ENCODE measurements at places on chromosomes 1 and 21. TPM values are rescaled to one million over a fixed set of nuclear protein-coding genes. Genes with fewer than 3 reads are reported as not detected.

The TBX15 gene
- total RNA-seq = 0.09 TPM

DNA sequence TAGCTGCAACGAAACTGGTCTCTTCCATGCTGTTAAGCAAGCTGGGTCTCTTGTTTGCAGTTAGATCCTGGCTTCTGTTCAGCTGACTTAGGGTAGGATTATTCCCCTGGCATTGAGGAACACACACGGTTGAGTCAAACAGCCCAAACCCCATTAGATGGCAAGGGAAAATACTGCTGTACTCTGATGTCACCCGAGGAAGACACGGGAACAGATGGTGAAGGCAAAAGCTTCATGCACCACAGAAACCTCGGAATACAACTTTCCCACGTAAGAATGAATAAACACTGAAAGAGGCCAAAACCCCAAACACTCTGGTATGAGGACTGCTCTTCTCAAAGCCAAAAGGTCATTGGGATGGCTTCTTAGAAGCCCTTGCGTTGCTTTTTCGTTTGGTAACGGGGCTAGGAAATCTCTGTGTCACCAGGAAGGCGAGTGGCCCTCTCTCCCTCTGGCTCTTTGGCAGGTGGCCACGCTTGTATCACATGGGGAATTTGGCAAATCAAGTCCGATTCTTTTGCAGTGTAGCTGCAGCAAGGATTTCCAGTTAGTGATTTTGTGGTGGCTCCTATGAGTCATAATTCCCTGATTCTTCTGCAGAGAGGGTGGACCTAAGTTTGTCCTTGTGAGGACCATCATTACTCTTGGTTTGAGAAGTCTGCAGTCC lies 16.7 kb upstream of the LYST start:
- H3K4me1 ChIP-seq = no peaks in the 10 kb centered on the region
- DNase-seq = no peak

The DNM3 gene
- total RNA-seq = 1.9 TPM

The FCAMR gene
- total RNA-seq = not detected

The PTPN14 gene
- 88.4 TPM for total RNA-seq

GRCh38 chr1:13505020-13505419 lies 8.8 kb downstream of the LRRC38 start:
- H3K27ac ChIP-seq = no peak overlapping the region
- no peak overlapping the region for H3K4me3 ChIP-seq
- H3K4me1 ChIP-seq = peaks cover 23% of the 10 kb centered on the region
- H3K36me3 ChIP-seq = no peaks in the 10 kb centered on the region

DNA sequence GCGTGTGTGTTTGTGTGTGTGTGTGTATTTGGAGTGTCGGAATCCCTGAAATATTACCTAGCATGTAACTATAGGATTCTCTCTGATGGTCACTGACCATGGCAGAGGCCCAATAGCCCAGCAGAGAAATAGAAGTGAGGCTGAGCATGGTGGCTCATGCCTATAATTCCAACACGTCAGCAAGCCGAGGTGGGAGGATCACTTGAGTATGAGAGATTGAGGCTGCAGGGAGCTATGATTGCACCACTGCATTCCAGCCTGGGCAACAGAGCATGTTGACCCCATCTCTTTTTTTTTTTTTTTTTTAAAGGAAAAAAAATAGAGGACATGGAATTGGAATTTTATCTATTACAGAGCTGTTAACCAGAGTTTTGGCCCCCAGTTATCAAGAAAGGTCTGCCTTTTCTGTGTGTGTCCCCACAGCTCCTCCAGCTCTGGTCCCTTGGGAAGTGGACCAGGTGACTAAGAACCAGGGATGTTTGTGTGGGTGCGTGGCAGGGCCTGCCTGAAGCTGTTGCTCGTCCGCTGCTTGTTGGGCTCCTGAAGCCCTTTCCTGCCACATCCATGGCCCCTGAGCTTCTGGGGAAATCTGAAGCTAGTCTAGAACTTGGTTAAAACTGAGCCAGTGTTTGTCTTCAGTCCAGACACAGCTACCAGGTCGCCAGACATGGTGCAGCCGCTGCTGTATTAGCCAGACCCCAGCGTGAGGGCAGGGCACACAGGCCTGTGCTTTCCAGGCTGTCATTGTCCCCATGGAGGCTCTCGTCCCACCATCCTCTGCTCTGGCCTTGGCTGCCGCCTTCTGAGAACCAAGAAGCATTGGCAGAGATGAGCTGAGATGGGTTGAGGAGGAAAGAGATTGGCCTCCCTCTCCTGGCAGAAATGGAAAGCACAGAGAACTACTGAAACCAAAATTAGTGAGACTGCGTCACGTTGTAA lies 25.5 kb downstream of the CAPN9 start:
- no peak overlapping the region for H3K27ac ChIP-seq
- H3K4me1 ChIP-seq = 0 out of 2 replicates have a peak, but pooled peaks cover 2% of the 10 kb centered on the region
- peaks cover 25% of the 10 kb centered on the region for H3K27me3 ChIP-seq
- H3K4me3 ChIP-seq = no peak overlapping the region
- H3K36me3 ChIP-seq = no peaks in the 10 kb centered on the region

The RIPK4 gene
- 20.1 TPM for total RNA-seq

The UBXN10 gene
- 0.76 TPM for total RNA-seq

DNA sequence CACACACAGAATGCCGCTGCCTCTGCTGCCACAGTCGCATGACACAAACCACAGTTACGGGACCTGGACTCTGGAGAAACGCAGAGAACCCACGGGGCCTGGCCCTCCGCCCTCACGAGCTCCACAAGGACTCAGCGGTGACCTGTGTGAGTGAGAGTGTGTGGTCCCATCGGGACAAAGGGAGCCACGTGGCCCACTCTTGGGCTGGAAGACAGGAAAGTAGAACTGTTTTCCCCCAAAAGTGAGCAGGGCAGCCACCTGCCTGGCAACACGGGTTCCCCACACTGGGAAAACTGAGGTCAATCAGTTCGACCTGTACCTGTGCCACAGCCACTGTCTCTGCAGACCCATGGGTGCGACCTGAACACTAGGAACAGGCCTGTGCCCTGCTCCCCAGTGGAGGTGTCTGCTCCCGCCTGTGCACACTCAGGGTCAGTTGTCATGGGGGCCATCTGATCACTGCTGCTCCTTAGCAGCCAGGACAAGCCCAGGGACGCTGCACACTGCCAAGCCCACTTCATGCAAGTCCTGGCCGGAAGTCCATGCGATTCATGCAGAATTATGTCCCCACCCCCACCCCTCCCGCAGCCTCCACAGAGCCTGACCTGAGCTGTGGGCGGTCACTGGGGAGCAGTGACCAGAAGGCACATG lies 54.4 kb upstream of the ADARB1 start:
- peak overlapping the region; percentile 40 for H3K4me3 ChIP-seq
- DNase-seq = peak; percentile 9
- peaks cover 13% of the 10 kb centered on the region for H3K36me3 ChIP-seq
- H3K27me3 ChIP-seq = peaks cover 50% of the 10 kb centered on the region
- no peaks in the 10 kb centered on the region for H3K4me1 ChIP-seq
- H3K27ac ChIP-seq = no peak overlapping the region

DNA sequence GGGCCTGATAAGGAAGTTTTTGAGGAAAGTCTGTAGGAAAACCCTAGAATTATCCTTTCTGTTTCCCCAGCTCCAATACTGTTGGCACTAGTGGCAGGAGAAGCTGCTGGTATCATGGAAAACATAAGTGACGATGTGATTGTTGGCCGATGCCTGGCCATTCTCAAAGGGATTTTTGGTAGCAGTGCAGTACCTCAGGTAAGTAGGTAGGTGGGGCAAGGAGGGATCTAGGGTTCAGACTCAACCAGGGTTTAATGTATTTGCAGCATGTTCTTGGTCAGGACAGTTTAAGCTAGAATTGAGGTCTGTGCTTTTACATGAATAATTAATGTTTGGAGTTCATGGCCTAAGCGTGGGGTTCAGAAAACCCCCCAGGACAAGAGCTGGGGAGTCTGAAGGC lies 62.1 kb downstream of the KDM1A start:
- H3K4me1 ChIP-seq = peaks cover 7% of the 10 kb centered on the region
- H3K27ac ChIP-seq = peak overlapping the region; percentile 31
- DNase-seq = peak; percentile 22

DNA sequence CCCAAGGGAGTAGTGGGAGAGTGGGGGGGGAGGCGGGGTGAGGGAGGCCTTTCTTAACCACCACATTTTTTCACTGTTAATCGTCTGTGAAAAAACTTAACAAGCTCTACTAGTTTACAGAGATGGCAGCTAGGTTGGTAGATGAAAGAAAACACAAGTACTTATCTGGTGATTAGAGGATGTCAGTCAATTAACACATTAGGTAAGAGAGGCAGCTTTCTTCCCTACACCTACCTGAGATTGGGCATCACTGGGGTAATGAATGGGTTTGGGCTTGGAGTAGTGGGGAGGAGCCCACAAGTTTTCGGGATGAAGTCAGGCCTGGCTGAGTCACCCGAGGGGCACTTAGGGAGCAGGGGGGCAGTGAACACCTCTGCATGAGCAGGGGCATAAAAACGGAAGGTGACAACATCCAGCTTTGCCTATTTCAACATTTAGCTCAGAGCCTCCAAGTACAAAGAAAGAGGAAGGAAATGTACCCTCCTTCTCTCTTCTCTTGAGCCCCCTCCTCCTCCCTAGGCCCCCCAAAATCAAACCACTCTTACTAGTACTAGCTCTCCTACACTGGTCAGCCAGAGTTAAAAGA lies 2.5 kb downstream of the LBR start:
- DNase-seq = no peak
- peak overlapping the region; percentile 73 for H3K4me3 ChIP-seq
- H3K36me3 ChIP-seq = peaks cover 9% of the 10 kb centered on the region
- H3K27me3 ChIP-seq = peaks cover 24% of the 10 kb centered on the region

GRCh38 chr1:109634771-109635750 lies 15.4 kb downstream of the AMPD2 start:
- DNase-seq = no peak
- H3K4me1 ChIP-seq = peaks cover 27% of the 10 kb centered on the region
- H3K27me3 ChIP-seq = no peaks in the 10 kb centered on the region
